ENCODE measurements at places on chromosomes 11 and 22.

- no peak for DNase-seq
These were observed 4.5 kb upstream of the GCAT start for GRCh38 chr22:37803195-37803638.

DNA sequence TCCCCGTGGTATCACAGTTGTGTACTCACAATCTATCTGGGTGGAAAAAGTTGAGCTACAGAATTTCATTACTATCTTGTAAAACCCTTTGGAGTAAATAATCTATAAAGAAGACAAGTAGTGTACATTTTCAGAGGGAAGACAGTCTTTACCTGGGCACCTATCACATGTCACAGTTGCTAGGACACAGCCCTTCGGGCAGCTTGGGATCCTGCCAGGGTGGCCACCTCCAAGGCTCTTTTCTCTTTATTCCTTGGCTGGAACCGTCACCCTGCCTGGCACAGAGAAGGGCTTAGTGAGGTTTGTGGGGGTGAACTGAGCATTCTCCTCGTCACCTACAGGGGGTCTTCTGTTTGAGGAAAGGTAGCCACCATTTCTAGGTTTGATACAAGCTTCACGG, 23.6 kb downstream of the LRRC74B start:
- DNase-seq, result no peak

DNA sequence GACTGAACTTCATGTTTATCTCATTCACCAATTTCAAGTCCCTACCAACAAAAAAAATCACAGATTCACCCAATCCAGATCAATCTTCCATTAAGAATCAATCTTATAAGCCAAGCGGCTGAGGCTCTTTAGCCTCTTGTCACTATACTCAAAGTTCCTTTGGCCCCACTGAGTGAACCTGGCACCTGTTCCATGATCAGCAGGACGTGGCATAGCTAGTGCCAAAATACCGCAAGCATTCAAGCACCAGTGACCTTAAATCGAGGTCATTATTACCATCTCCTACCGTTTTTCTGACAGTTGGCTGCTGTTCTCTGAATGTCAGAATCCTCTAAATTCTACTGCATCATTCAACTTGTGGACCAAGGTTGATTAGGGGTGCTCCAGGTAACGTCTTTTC, 141.2 kb downstream of the CADM1 start:
- no peak for DNase-seq

DNA sequence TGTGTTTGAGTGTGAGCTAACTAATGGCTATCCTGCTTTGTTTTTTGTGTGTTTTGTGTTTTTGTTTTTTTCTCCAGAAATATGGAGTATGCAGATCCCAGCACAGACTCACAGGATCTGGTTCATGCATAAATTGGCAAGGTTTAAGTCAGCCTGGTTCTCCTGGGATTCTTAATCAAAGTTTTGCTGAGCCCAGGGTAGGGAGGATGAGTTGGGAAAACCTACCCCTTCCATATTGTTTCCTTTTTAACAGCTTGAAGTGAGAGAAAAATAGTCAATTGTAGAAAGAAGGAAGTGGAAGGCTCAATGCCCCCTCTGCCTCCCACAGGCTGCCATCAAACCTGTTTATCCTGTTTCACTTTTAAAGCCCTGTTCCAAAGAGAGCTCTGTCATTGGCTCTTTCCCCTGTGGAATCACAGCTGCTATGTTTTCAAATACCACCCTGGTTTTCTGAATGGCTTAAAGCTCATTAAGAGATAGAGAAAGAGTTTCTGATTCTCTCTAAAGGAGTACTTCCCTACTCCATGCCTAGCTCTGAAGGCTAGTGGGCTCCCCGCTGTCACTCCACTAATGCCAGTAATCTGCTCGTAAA, 23.4 kb upstream of the CADM1 start:
- no peak for DNase-seq

- DNase-seq, result no peak
These were observed 822 bp upstream of the COMT start for GRCh38 chr22:19940536-19941364.

Data from esophagus muscularis mucosa (tissue), 4 donors.